ENCODE measurements at places on chromosomes 5 and 9. TPM values are rescaled to one million over a fixed set of nuclear protein-coding genes. Genes with fewer than 3 reads are reported as not detected.

DNA sequence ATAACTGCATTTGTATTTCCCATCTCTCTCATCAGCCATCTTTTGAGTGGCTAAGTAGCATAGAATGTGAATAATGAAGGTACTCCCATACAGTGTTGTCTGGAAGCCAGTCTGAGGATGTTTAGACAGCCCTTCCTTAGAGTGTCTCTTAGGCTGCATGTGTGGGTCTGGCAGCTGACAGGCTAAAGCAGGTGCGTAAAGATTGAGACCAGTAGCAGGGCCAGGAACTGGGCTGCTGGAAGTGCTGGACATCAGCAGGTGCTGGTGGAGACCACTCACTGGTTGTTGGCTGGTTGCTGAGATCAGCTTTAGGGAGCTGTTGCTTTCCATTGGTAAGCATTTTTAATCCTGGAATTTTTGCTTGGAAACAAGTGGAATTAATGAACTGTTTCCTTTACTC is 197.5 kb downstream of the PCSK5 start:
- no peak for DNase-seq

GRCh38 chr5:173486355-173487225 is 129.9 kb downstream of the BOD1 start:
- no peak for DNase-seq

TLE4 gene
- 16.9 TPM for total RNA-seq

FRMPD1 gene
- total RNA-seq = not detected

CCNJL gene
- total RNA-seq = 6.3 TPM

- no peak for DNase-seq
Measured at GRCh38 chr9:123561046-123561445, 205.0 kb downstream of the CRB2 start.

DNA sequence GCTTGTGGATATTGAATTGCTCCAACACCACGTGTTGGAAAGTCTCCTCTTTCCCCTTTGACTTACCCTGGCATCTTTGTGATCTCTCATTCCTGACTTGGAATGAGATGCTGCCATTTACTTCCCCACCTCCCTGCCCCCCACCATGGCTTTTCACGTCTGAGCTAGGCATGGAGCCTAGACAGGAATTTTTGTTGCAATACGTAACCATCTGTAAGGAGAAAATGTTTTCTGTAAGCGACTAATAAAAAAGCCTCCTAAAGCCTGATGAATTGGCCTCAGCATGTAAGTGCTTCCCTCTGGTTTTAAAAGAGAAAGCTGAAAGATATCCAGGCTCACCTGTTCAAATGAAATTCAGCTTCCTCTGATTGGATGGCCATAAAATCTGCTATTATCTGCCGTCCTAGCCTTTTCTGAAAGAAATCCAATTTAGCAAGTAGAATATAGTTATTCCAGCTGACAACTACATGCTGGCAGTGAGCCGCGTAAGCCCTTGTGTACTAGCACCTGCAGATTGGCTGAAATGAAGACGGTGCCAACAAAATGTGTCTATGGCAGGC is 200.1 kb downstream of the NSG2 start:
- no peak for DNase-seq

GRCh38 chr5:131649161-131649560 is 14.1 kb upstream of the RAPGEF6 start:
- peak; percentile 29 for DNase-seq

ISL1 gene
- not detected for total RNA-seq

UBAC1 gene
- 22.2 TPM for total RNA-seq

DNA sequence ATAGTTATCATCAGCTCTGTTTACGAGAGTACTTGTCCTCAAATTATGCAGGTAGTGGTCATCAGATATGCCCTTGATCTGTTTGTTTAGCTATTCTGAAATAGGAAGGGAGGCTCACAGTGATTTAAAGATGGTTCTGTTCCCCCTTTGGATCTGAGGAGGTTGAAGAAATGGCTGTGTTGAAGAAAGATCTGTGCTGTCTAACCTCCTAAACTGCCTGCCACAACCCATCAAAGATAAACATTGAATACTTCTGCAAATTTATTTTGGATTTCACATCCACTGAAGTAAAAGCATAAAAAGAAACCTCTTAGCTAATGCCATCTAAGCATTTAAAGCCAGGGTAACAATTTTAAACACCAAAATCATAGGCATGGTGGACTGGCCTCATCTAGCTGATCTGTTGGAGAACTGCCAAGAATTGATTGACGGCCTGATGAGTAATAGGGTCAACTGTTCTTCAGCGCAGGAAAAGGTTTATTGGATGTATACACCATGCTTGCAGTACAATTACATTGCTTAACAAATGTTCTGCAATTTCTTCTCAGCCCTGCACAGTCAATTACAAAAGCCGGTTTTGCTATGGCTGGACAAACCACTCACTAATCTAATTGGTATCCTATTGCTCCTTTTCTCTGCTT is 97.6 kb downstream of the SEMA6A start:
- DNase-seq = peak; percentile 68

BNIP1 gene
- 15.9 TPM for total RNA-seq

DNA sequence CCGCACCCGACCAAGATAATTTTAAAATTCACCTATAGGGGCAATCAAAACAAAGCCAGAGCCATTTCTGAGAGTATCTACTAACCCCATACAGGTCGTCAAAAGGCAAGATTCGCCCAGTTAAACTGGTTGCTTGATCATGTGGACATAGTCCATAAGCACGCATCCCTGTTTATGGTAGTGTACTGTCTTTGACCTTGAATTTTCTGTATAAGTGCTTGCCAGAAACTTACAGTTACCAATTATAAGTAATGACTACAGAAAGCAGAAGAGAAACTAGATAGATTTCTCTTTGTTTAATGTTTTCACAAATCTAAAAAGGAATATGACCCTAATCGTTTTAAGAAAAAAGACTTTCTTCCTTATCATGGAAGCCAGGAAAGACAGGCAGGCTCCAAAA is 25.6 kb downstream of the SLC31A1 start:
- DNase-seq = no peak

- DNase-seq = no peak
Measured at GRCh38 chr9:130895038-130895437, 1.6 kb downstream of the QRFP start.

DNA sequence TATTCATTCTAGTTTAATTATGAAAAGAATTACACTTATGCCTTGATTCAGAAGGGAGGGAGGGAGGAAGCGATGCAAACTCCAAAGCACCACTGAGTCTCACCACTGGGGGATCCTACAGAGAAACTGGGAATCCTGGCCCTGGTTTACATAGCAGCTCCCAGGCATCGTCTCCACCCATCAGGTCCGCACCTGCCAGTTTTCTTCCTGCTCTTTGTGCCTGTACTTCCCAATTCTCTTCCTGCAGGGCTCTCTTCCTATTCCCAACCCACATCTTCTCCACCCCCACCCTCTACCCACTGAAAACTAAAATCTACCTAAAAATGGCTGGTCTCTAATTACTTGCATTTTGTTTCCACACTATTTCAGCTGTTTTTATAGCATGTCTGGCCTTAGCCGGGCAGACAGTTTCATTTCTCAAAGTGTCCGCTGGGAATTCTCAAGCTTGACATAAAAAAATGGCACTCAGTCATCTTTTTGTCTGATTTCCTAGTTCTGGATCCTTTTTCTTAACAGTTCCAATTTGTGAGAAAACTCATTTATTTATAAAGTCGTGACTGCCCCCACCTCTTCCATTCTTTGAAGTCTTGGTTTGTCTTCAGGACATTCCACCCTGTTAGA is 1.6 kb upstream of the TNIP1 start:
- DNase-seq = peak; percentile 54

DNA sequence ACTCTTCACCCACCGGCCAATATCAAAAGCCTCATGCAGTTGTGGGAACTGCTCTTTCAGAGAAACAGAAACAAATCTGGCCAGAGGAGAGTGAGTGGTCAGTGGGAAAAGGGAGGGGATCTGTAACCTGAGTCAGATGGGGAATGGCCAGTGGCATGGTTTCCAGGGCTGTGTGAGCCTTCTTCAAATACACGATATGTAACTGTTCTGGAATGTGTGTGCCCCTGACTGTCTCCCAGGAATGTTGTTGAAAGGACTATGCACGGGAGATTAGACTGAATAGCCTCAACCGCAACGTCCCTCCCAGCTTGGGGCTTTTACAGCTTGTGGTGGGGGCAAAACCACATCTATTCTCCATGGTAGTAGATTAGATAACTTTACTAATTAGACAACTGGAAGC is 60.8 kb downstream of the SH3TC2 start:
- DNase-seq = peak; percentile 96

- DNase-seq = no peak
Measured at GRCh38 chr5:126599499-126599898, 1.2 kb upstream of the PHAX start.

DNA sequence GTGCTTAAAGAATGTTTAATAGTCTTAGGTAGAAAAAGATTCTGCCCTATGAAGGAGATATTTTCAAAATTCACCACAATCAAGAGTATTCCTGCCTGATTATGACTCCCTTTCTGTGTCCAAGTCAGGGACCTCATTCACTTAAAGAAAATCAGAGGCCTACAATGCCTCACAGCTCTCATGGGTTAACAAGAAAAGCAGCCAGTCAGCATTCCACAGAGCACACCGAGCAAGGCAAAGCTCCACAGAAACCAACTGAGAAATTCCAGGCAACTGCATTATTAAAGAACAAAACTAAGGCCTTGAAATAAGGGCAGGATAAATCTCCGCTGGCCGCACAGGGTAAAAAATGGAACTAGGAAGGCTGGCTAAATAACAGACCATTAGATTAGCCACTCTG is 161.1 kb downstream of the TARS1 start:
- DNase-seq = no peak

GRCh38 chr5:135425641-135426040 is 21.5 kb downstream of the DCANP1 start:
- DNase-seq = no peak

GRCh38 chr5:169753795-169754194 is 116.7 kb downstream of the DOCK2 start:
- no peak for DNase-seq

GRCh38 chr5:28483327-28484025 is 1445.1 kb upstream of the CDH9 start:
- DNase-seq = no peak
